ENCODE measurements at places on chromosomes 1 and 21.

GRCh38 chr1:24926563-24927249, 3.4 kb downstream of the RUNX3 start:
- DNase-seq, result no peak

DNA sequence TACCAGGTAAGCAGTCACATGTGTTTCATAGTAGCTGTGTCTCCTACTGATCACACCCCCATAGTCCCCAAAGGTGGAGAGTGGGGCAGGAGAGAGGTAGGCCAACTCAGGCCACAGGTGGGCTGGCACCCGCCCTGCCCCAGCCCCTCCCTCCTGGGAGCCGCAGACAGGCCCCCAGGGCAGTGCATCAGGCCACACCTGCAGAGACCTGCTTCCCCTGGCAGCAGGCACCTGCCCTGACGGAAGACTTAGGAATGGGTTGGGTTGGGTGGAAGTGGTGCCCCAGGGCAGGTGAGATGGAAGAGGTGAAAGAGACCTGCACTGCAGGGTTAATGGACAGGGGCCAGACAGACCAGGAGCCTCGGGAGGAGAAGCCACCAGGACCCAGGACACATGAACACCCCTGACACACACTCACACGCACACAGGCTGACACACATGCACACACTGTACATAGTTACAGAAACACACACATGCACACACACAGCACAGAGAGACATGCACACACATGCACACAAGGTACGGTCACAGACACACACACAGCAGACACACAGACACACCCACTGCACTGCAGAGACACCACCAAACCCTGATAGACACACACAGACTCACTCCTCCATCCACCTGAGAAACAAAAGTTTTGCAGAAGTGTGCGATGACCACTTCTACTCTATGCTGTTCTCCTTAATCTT, 1.7 kb upstream of the COL18A1 start:
- DNase-seq, result no peak

DNA sequence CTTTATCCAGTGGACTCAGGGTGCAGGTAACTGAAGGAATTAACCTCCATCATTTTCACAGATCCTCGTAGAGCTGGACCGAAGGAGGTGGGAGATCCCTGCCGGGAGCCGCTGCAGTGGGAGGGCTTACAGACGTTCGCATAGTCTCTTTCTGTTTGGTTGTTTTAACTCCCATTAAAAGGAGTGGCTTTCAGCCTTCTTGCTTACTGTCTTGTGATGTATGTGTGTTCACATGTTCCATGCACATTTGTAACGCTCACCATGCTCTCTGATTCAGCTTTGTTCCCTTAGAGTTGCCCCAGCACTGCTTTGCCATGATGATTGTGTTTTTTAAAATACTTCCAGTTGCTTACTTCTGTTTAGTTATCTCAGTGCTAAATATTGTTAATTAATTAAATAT, 85.8 kb downstream of the ADARB1 start:
- DNase-seq, result no peak

GRCh38 chr21:36701756-36702621, 3.1 kb downstream of the SIM2 start:
- no peak for DNase-seq

DNA sequence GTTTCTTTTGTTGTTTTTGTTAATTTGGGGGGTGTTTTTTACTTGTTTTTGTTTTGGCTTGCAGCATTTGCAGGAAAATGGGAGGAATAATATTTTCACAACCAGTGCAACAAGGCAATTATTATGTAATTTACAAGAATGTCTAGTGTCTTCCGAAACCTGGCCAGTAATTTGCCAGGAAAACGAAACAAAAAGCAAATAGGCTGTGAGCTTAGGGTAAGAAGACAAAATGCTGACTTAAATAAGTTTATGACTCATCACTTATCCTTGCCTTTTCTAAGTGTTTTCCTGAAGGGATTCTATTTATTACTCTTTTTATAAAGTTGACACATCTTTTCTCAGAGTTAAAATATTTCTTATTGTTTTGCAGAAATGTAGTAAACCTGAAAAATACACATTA, 49.8 kb downstream of the KCNT2 start:
- no peak for DNase-seq

DNA sequence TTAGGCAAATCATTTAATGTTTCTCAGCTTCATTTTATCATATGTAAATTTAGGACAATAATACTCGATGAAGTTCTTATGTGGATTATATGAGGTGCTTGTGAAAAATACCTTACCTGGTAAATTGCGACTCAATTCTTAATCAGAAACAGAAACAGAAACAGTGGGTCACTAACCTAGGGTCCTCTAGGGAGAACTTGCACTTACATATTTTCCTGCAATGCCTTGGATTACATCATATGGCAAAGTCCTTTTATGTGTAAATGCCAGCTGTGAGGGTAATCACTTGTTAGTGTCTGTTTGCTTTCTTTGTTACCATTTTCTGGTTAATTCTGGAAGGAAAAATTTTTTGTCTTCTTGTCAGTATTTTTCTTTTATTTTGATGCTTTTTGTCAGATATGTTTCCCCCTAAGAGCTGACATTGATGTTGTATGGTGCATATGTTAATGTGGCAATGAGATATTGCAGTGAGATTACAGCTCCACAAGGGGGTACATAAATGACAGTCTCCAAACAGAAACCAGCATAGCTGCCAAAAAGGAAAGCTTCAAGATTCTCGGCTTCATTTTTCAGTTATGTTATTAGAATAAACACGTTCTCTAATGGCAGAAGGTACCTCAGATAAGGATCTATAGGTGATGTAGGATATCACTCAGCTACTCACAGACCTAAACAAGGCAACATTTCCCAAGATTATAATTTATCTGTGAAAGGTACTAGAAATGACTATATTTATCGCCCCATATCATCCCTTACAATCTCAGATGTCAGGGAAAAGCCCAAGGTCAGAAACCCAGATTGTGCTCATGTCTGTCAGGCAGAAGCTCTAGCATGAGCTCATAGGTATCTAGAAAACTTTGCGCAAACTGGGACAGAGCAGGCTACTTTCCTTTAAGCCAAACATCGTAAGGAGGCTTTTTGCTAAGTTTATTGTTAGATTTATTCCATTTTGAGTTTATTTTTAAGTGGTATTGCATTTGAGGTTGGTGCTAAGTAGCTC, 119.9 kb downstream of the FASLG start:
- DNase-seq, result no peak

All from T-helper 2 cell (primary cell).